NCI-H748 treated with DMSO at 0.1 percent for 48 hours (cell line): ENCODE measurements at places on chromosomes 7 and 10.

GRCh38 chr7:108973075-108973474, 403.4 kb downstream of the DNAJB9 start:
- DNase-seq: no peak

- DNase-seq: no peak
Measured at GRCh38 chr7:47940088-47941013, 7.9 kb downstream of the PKD1L1 start.

DNA sequence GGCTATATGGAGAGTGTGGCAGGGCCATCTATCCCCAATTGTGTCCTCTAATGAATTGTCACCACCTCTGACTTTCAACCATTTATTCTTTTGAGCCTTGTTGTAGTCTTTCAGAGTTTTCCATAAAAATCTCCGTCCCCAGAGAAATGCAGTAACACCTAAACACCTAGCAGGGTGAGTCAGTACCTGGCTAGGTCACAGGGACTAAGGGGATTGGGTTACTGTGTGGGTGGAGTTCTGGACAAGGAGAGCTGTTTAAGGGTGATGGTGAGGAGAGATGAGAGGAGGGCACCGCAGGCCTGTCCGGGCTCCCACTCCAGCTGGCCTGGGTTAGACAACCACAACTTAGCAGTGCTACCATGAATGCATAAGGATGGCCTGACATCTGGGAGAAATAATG, 186.2 kb upstream of the LYZL1 start:
- no peak for DNase-seq

- no peak for DNase-seq
Measured at GRCh38 chr7:68470836-68471435, 1127.3 kb upstream of the AUTS2 start.

DNA sequence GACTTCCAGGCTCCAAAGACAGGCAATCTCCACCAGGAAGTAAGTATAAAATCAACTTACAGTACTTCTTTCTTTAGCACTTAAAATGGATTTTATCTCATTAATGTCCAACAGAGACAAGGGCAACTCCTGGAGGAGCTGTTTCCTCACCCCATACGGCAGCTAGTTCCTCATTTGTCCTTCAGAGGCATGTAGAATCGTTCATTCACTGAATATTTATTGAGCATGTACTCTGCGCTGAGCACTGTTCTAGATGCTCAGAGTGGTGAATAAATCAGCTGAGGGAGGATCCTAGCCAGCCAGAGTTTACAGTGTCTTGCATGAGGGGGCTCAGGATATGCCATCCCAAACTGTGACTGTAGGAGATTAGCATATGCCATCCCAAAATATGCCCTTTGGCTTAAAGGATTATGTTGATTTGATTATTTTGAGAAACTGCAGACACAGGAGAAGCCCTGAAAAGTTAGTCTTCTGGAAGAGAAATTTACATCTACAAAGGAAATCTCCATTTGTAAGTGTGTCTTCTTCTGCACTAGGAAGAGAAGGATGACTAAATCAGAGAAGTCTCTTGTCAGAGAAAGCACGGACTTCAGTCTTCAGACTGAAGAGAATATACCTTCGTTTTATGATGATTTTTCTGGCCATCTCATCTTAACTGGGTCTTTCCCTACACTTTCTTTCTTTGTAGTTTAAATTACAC, 66.9 kb downstream of the BAMBI start:
- DNase-seq: no peak

GRCh38 chr7:36456548-36456947, 66.9 kb downstream of the ANLN start:
- DNase-seq: no peak

DNA sequence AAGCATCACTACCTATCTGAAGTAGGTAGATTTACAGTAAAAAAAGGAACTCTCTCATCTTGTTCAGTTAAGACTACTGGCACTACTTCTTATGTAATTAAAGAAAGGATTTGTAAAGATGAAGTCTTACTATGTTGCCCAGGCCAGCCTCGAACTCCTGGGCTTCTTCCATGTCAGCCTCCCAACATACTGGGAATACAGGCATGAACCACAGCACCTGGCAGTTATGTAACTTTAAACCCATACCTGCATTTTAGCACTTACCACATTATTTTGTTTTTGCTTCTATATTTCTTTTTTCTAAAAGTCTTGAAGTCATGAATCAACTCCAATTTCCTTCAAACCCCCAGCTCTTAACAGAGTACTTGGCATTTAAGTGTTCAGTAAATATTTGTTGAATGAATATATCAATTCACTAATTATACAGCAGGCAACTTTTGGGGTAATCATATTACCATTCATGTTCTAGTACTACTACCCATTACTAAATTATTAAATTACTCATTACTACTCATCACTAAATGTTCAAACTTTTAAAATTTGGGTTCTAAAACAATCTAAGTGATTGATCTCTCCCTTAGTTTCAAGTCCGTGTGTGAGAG, 31.6 kb upstream of the CCDC71L start:
- DNase-seq: no peak

GRCh38 chr10:44032216-44032615, 352.7 kb downstream of the CXCL12 start:
- no peak for DNase-seq

- no peak for DNase-seq
Measured at GRCh38 chr7:26609532-26609931, 254.9 kb downstream of the SKAP2 start.

DNA sequence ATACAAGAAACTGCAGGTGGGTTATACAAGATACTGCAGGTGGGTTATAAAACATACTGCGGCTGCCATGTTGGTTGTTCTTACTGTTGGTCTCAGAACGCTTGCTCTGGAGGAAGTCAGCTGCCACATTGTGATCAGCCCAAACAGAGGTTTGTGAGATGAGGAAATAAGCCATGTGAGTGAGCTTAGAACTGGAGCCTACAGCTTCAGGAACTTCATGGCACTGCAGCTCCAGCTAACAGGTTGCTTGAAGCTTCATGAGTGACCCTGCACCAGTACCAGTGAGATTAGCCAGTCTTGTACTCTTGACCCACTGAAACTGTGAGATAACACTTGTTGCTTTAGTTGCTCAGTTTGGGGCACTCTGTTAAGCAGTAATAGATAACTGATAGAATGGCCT, 74.5 kb upstream of the PRKCQ start:
- DNase-seq: no peak

DNA sequence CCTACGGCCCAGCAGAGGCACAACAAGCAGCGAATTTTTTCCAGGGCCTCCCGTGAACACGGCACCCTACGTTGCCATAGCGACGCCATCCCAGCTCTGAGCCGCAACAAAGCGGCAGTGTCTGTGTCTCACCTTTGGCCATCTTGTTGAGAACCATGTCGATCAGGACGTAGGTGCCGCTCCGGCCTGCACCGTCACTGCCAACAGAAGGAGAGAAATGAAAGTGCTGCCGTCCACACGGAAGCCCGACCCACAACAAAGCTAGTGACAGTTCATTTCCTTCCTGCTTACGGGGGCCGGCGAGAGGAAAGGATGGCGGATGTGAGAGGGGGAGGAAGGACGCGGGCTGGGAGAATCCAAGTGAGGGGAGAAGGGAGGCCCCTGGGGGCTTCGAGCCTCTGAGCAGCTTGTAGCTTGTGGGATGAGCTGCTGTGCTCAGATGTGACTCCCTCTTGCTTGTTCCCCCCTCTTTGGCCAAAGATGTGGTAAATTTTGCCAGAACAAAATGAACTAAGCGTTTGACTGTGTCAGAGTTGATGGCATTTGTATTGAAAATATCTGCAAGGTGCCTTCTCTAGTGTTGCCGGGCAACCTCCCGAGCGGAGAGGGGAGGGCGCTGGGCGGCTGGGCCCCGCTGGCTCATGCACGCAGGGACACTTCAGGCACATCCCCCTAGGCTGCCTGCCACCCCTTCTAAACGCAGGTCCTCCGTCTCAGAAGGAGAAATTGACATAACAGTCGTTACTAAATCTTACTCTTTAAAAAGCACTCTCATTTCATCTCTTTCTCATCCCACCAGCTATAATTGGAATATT, 232.2 kb downstream of the DNAJB6 start:
- no peak for DNase-seq

GRCh38 chr10:100750291-100751210, 5.2 kb downstream of the PAX2 start:
- no peak for DNase-seq

DNA sequence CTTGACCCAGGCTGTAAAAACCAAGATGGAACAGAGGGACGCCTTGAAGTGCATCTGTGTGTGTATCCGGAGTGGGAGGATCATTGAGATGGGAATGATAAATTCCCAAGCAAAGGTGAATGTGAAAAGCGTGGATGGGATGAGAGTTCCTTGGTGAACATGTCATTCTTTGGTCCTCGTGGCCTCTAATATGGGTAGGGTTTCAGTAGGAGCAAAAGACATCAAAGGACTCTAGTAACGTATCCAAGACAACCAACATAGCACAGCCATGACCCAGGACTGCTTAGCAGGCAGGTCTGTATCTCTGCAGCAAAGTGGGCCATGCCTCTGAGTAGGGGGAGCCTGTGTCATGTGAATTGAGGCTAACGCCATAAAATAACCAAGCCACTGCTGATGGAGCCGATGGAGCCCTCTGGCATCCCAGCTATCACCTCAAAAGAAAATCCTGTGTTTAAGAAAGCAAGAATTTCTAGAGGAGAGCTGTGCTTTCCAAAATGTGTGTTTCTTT, 98.6 kb downstream of the CCDC3 start:
- DNase-seq: no peak

DNA sequence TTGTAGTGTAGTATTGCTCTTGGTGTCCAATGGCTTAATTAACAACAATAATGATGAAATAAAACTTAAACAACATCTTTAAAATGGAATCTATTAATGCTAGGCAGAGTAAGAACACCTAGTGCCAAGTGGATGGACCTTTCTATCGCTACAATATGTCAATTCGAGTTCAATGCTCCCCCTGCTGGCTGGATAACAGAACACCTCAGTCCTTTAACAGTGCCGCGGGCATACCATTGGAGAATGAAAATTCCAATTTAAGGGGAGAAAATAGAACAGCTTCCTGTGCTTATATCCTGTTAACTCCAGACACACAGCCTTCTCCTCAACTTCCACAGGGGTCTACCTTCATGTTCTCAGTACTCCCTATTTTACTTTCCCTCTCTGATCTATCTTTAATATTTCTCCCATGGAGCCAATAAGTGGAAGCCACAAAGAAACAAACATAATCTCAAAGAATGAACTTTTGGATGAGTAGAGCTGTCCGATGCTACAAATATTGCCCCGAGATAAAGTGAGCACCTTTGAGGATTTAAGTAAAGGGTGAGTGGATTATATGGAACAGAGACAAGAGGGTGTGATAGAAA, 41.4 kb downstream of the COL1A2 start:
- peak; percentile 72 for DNase-seq

DNA sequence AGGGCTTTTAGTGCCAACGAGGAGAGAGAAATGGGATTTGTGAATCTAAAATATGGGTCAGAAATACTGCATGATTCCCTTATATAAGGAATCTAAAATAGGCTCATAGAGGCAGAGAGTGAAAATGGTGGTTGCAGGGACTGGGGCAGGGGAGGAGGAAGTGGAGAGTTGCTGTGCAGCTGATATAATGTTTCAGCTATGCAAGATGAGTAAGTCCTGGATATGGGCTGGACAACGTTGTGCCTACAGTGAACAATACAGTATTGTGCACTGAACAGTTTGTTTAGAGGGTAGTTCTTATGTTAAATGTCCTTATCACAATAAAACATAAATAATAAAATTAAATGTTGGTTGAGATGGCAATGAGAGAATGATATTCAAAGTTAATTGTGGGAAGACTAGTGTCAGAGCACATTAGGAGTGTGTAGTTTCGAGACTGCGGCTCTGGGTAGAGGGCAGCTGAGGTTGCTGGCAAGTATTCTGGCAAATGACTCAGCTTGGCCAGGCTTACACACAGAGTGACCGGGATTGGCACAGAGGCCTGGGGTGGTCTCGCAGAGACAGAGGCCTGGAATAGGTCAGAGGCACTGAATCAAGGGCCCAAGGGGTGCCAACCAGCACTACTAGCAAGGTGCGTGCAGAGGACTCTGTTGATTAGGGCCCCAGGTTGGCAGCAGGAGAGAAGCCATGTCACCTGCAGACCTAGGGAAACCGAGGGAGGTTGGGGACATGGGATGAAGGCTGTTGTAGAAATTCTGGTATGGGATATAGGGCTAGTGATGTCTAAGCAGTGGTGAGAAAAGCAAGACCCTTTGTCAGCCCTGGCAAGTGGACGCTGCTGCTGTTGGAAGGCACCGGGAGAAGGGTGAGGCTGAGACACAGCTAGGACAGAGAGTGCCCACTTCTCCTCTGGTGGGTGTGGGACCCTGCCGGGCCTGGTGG, 2.8 kb upstream of the DEPP1 start:
- DNase-seq: no peak

GRCh38 chr10:13120786-13121499, 21.0 kb downstream of the OPTN start:
- no peak for DNase-seq

DNA sequence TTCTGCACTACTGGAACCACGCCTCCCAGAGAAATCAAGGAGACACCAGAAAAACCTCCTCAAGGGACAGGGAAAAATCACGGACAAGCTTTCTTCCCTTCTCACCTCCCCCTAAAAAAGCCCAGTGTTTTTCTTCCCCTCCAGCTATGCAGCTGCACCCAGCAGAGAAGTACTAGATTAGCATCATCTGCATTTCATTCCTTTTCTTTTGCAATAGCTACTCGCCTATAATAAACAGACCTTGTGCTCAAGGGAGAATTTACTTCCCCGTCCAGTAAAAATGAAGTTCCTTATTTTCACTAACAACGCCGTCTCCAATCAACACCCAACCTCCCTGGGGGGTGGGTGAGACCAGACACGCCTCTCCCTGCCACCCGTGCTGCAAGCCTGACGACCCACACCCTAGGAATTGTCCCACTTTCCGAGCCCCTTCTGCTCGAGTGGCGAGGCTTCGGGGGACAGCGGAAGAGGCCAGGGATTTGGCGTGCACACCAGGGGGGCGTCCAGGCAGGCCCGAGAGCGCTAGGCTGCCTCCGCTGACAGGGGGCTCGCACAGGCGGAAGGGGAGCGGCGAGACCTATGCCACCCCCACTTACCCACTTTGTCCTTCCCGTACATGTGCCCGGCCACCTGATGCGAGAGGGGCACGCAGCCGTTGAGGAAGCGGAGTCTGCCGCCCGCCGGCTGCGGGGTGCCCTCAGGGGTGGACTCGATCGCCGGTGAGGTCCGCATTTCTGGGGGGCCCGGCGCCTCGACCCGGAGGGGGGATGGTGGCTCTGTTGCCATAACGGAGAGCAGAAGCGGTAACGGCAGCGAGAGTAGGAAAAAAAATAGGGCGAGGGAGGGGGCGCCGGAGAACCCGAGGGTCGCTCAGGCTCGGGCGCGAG, 625 bp downstream of the IPMK start:
- no peak for DNase-seq

DNA sequence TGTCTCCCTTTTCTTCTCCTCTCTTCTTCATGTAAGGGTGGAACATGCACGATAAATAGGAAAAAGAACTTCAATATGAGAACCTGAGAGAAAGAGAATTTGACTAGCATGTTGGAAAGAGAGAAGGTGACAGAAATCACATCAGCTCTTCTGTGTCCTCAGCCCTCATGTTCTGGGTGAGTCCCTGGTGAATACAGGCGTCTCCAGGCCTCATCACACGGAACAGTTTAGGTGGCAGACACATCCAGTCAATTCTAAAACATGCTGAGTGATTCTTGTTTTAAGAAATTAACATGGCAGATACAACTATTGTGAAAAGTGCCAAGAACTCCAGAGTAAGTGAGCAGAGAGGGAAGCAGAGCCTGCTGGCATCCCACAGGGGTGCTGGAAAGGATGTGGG, 96.1 kb downstream of the FAM107B start:
- DNase-seq: no peak

GRCh38 chr10:98168147-98168546, 33.7 kb downstream of the R3HCC1L start:
- no peak for DNase-seq

- no peak for DNase-seq
Measured at GRCh38 chr7:154792436-154793055, 210.4 kb downstream of the PAXIP1 start.
